ENCODE measurements at places on chromosomes 11 and 22.
A peak's percentile ranks its signal among the peaks of the same experiment; 100 is the strongest.

- DNase-seq = no peak
Measured at GRCh38 chr11:10382518-10382917, 72.5 kb upstream of the AMPD3 start.

DNA sequence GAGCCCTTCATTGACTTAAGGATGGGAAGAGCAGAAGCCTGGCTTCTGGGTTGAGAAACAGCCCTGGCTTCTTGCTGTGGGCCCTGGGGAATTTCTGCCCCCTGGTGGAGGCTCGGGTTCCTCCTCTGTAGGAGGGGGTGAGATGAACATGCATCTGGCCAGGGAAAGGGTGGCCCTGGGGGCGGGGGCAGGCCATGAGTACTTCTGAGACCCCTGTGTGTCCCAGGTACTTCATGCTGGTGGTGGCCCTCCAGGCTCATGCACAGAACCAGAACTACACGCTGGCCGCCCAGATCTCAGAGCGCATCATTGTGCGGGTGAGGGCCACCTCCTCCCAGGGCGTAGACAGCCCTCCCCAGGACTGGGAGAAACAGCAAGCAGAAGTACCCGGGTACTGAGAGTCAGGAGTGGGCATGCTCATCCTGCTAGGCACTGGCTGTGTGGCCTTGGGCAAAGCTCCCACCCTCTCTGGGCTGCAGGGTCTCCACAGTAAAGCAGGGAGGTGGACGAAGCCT lies 15.8 kb downstream of the TMEM258 start:
- peak; percentile 44 for DNase-seq

DNA sequence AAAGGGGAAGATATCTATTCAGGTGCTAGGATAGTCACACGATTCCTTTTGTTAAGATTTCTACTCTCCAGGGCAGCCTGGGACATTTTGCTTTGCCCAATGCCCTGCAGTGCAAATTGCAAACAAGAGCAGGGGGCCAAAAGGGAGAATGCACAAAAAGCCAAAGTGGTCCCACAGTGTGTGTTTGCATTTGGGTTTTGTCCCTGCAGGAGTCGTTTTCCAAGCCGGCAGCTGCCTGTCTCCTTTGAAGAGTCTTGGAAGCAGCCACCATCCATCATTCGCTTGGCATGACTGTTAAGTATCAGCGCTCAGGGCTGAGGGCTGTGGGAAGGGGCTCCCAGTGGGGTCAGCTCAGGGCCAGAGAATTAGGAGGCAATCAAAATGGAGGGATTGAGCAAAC lies 184.7 kb downstream of the MIAT start:
- DNase-seq = no peak

DNA sequence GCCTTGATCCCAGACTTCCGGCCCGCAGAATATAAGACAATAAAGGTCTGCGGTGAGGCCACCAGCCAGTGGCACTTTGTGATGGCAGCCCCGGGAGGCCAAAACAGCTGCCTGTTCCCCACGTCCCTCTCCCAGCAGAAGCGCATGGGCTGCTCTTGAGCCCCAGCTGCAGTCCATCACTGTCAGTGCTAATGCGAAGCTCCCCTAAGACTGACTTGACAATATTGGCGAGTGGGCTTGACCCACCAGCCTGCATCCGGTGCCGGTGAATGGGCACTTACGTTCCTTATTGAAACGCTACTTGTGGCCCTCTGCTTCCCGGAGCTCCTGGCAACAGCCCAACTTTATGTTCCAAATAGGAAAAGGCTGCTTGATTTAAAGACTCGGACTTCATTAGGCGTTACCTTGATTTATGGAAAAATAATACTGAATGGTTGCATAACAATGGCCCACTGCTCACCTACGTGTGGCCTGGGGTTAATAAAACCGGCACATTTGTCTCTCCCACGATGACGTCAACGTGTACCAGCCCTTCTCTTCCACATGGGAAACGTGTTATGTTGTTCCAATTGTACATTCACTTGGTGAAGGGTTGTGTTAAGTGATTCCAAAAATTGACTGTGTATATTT lies 93.4 kb upstream of the SEPTIN5 start:
- no peak for DNase-seq

- no peak for DNase-seq
Measured at GRCh38 chr11:103842795-103843194, 193.6 kb upstream of the DDI1 start.

DNA sequence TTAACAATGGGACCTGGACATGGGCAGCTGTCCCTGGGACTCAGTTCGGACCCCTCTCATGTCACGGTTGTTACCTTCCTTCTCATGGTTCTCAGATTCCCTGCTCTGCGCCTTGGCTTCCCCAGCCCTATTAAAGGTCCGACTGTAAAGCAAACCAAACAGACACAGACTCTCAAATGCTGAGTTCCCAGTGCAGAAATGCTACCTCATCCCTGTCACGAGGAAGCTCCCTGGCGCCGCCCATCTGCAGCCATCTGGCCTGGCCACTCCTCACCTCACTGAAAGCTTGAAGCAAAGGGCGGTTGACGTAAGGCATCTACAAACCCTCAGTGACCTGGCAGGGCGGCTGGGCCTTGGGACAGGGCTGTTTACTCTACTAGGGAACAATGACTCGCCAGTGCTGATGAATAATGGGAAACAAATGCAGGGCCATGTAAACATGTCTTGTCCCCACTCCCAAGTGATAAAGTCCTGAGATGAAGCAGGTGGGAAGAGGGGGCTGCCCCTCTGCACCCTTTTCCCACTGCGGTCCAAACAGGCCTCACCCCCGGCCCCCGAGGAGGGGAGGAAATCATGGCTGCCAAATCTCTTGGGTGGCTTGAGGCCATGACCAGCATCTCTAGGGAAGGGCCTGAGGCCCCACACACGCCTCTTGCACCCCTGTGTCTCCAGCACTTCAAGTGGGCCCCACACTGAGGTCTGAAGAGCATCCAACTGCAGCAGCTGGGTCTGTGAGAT lies 49.3 kb downstream of the SCUBE1 start:
- DNase-seq = no peak

DNA sequence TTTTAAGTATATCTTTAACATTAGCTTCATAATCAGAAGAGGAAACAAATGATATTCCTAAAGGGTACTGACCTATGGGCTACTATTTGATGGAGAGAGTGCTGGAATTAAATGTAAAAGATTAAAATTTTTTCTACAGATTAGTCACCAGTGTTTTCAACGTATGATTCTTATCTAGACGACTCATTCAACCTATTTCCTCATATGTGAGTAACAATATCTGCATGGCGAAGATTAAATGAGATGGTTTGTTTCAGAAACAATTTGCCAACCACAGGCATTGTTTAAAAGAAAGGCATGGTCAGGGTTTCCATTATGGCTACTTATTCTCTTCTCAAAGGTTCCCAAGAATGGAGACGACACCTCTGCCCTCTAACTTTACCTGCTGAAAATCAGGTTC lies 20.4 kb downstream of the OR56B4 start:
- no peak for DNase-seq

DNA sequence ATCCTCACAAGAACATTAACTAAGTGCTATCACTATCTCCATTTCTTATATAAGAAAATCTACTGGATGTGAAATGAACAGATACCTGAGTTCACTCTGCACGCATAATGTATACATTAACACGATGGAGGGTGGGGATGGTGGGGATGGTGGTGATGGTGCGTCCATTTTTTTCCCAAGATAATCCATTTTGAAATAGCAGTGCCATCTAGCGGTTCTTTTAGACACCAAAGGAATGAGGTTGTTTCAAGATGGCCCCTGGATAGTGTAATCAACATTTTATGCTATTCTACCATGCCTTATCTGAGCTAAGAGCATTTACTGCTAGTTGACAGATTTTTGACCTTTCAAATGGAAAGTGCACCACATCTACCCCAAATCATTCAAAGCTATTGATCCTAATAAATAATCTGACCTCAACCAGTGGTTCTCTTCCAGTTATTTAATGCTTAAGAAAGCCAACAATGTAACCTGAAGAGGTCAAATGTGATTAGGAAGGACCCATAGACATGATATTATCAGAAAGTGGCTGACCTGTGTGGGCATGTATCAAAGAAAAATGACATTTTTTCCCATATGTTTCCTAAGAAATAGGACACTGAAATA lies 714.7 kb upstream of the TENM4 start:
- no peak for DNase-seq

GRCh38 chr22:22913989-22914388 lies 26.4 kb downstream of the IGLL5 start:
- no peak for DNase-seq

GRCh38 chr11:67410369-67410831 lies 5.1 kb upstream of the CARNS1 start:
- no peak for DNase-seq

GRCh38 chr11:62540804-62541701 lies 5.6 kb downstream of the AHNAK start:
- no peak for DNase-seq

GRCh38 chr11:63698976-63699733 lies 17.9 kb downstream of the RTN3 start:
- no peak for DNase-seq

- no peak for DNase-seq
Measured at GRCh38 chr11:76599041-76600013, 71.2 kb downstream of the LRRC32 start.

GRCh38 chr11:107676336-107677057 lies 35.4 kb downstream of the SLN start:
- DNase-seq = no peak

- no peak for DNase-seq
Measured at GRCh38 chr22:43128116-43128515, 15.1 kb downstream of the MCAT start.

DNA sequence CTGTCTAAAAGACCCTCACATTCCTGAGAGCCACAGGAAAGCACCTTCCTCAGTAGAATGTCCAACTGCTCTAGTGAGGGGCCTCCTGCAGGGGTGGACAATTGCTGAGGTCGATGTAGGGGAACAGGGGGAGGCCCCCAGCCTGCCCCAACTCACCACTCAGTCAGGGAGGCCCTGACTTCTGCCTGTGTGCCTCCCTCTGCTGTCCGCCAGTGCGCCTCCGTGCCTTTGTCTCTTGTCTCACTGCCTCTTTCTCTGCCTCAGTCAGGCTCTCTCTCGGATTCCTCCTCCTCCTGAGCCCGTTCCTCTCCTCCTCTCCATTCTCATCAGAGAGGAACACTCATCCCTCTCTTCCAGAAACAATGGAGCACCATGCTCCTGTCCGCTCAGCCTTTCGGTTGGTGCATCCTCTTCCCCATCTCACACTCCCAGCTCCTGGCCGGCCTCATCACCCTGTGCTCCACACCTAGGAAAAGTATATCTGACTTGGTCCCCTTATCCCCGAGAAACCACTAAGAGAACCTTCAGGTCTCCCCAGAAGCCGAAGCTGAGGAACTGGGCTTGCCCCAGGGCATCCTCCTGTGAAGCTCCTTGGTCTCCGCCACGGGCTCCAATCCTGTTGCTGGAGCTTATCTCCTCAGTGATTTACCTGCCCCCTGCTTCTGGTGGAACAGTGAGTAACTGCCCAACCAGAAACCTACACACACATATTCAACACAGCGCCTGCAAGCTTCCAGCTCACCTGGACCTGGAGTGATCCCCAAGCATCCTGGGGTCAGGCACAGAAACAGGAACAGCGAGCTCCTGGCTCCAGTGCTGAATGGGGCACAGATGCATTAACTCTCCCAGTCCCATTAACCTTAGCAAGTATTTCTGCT lies 2.3 kb downstream of the B3GAT1 start:
- DNase-seq = no peak

GRCh38 chr11:134170177-134170918 lies 53.4 kb downstream of the NCAPD3 start:
- DNase-seq = no peak

GRCh38 chr11:75773595-75774353 lies 5.2 kb downstream of the DGAT2 start:
- no peak for DNase-seq

GRCh38 chr11:123559523-123559955 lies 94.9 kb downstream of the SCN3B start:
- DNase-seq = no peak

- no peak for DNase-seq
Measured at GRCh38 chr11:134157451-134157850, 66.3 kb downstream of the NCAPD3 start.

GRCh38 chr22:46737976-46738646 lies at the start of gene CERK:
TSS of gene CERK (minus strand) at chr22:46738252. CDS start at chr22:46738148, 104 bp downstream.
- DNase-seq = peak; percentile 64

DNA sequence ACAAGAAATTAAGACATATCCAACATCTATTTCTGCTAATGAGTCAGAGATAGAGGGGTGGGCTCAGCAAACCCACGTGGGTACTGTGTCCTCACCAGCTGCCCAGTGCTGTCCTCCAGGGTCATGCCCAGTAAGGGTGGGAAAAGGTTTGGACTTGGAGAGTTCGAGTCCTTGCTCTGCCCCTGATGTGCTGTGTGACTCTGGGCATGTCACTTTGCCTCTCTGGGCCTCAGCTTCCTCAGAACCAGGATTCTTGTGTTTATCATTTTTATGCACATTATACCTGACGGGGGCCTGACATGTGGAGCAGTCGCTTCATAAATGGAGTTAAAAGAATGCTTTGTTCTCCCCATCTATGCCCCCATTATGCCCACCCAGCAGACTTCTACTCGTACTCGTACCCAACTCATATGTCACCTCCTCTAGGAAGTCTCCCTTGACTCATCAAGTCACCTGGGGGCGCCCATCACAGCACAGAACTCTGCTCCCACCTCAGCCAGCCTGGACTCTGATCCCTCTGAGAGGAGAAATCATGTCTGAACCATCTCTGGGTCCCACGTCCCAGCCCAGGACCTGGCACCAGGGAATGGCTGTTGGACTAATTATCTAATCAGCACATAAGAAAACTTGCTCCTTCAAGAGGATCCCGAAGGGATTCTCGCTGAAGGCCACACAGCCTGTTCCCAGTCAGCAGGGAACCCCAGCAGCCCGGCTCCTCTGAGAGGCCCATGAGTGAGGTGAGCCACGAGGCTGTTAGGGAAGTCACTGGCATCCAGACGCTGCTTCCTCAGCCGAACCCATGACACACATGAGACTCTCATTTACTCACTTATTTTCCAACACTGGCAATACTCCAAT lies 38.7 kb upstream of the TSKU start:
- no peak for DNase-seq

- no peak for DNase-seq
Measured at GRCh38 chr22:49427341-49427740, 400.3 kb downstream of the BRD1 start.

DNA sequence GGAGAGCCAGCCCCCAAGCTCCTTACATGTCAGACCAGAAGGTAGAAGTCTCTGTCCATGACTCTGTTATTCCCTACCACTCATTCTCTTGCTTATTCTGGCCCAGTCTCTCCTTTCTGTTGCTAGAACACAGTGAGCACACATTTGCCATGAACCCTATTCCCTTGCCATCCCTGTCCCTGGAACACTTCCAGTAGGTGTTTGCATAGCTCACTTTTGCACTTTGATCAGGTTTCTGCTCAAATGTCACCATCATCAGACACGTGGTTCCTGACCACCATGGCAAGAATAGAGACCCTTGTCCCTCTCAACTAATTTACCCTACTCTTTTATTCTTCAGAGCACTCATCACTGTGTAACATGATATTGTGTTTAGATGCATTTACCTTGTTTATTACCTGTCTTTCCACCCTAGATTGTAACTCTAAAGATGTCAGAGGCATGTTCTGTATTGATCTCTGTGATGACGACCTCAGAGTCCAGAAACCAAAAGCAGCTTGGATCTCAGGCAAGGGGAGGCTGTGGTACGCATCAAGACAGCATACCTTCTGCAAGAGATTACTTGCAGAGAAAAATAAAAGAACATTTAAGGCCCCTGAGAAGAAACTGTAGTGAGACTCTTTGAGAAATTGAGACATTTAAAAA lies 606.4 kb downstream of the OPCML start:
- DNase-seq = no peak

- peak; percentile 56 for DNase-seq
Measured at GRCh38 chr11:75577207-75577606, 15.2 kb downstream of the SERPINH1 start.
